ENCODE measurements at places on chromosomes 3 and 15.

DNA sequence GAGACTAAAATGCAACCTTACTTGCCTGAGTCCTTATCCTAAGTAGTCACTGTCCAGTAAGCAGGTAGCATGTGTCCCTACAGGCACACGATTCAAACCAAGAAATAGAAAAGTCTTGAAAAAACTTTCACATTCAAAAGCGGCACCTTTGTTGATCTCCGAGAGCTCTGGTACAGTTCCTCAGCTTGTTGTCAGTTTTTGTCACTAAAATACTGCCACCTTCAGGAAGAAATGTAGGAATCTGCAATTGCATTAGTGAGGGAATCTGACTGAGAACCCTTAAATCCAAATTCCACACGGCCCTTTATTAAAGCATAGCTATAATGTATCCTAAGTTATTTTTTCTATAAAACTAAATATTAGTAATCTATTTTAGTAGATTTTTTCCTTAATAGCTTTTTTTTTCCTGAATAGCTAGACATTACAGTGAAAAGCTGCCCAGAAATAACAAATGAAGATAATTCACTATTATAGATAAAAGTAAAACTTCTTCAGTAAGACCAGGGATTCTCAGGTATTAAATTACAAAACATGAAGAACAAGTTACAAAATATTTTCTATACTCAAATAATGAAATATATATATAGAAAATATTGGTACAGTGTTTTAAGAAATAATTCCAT lies 44.0 kb downstream of the CCDC54 start:
- no peak for DNase-seq

GRCh38 chr3:174206607-174207192 lies 652.4 kb upstream of the NAALADL2 start:
- no peak for DNase-seq

GRCh38 chr3:77404871-77405270 lies 365.0 kb downstream of the ROBO2 start:
- no peak for DNase-seq

DNA sequence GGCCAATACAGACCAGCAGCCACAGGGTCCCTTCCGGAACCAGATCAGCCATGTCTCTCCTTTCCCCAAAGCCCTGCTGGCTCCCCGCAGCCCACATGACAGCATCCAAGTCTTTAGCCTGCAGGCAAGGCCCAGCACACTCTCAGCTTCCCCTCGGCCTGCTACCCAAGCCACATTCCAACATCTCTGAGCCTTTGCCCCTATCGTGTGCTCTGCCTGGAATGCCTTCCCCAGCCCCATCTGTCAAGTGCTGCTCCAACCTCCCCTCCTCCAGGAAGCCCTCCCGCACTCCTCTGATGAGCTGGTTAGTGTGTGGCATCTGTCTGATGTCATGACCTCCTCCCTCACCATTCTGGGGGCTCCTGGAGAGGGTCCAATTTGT lies 8.5 kb downstream of the PLXND1 start:
- DNase-seq, result no peak

DNA sequence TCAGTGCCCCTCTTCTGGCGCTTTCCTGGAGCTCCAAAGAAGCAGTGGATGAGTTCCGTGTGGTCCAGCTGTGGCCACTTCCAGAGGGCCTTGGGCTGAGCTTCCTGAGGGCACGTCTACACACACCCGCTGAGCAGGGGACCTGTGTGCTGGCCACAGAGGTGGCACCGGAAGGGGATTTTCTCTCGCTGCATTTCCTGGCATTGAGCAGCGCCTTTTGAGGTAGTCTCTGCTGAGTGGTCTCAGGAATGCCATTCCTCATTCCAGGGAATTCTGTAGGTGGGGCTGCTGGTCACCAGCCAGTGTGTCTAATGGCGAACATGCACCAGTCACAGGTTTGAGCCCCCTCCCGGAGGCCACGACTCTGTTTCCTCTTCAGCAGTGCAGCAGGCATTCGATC lies 48.1 kb downstream of the AMOTL2 start:
- DNase-seq, result no peak

DNA sequence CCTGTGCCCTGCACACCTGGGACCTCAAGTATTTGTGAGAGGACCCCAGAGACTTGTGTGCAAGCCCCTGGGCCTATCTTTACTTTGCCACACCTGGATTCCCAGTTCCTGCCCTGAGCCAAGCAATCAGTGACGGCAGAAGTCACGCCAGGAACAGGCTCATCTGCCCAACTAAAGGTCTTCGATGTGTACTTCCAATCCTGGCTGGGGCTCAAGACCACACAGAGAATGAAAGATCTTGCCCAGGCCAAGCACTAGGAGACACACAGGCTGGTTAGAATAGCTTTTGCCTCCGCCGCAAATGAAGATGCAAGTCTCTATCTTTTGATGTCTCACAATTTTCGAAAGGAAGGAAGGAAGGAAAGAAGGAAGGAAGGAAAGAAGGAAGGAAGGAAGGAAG lies 228.8 kb downstream of the OCA2 start:
- no peak for DNase-seq

GRCh38 chr3:101117980-101118379 lies 124.8 kb upstream of the ABI3BP start:
- DNase-seq, result no peak

DNA sequence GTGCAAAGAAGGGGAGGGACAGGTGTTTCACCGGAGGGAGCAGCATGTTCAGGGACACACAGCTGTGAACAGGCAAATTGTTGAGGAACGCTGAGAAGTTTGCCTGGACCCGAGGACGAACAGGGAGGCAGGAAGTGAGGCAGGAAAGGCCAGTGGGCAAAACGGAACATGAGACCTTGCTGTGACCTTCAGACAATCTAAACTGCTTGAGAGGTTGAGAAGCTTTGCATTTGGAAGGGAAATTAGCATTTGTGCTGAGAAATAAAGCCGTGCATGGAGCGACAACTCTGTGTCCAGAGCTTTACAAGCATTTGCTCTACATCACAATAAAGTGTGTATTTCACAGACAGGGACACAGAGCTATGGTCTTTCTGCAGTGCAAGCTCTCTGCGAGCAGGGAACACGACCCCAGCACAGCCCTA lies 47.9 kb downstream of the CDC25A start:
- DNase-seq, result no peak

GRCh38 chr15:101407439-101407838 lies 82.1 kb downstream of the PCSK6 start:
- DNase-seq, result no peak

DNA sequence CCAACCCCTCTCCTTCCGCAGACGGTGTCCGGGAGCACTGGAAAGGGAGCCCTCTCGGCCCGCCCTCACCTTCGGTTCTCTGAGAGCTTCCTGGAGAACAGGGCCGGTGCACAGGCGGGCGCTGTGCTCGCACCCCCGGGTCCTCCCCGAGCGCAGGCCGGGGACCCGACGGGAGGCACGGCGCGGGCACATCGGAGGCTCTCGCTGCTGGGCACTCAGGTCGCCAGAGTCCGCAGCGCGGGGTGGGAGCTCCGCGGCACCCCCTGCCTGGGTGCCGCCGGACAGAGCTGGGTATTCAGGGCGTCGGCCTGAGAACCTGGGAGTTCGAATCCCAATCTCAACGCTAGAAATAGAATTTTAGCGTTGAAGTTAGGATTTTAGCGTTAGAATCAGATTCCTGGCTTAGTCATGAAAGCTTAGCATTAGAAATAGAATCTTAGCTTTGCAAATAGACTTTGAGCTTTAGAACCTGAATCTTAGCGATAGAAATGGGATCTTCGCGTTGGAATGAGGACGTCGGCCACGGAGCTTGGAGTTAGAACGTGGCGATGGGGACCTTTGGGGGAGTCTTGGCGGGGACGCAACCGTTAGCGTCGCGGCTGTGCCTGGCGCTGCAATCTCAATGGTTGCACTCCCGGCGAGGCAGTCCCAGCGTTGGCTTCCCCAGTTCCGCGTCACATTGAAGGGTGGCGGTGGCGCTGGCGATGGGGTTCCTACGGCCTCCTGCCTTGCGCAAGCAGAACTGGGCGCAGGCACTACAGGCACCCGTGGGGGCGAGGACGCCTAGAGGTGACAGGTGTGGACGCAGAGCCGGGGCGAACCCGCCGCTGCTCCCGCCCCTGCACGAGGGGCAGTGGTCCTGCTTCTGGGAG lies 549 bp downstream of the TRH start:
- peak; percentile 33 for DNase-seq

DNA sequence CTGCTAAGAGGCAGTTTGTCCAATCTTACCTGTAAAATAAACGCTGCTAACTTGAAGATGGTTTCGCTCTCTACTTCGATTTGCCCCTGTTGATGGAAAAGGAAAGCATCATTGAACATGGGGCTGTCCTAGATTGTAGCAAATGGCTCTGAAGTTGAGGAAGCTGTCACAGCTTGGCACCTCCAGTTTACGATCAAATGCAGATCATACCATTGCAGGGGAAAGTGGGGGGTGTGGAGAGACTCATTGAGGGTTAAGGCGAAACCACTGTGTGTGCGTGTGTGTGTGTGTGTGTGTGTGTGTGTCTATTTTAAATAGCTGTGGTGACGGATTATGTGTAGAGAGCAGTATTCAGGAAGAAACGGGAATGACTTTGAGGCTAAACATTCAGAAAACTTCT lies 127.6 kb upstream of the LMOD3 start:
- peak; percentile 58 for DNase-seq

- no peak for DNase-seq
Measured at GRCh38 chr3:109384164-109384563, 46.8 kb upstream of the DPPA4 start.

All from stimulated activated CD4-positive, alpha-beta T cell treated with anti-CD3 and anti-CD28 coated beads, Interleukin-2, amount 100 ng/mL, for 24 hours (primary cell).